ENCODE measurements at places on chromosomes 1 and 21.

GRCh38 chr1:34711485-34711884 is 43.4 kb upstream of the GJB5 start:
- DNase-seq, result no peak

DNA sequence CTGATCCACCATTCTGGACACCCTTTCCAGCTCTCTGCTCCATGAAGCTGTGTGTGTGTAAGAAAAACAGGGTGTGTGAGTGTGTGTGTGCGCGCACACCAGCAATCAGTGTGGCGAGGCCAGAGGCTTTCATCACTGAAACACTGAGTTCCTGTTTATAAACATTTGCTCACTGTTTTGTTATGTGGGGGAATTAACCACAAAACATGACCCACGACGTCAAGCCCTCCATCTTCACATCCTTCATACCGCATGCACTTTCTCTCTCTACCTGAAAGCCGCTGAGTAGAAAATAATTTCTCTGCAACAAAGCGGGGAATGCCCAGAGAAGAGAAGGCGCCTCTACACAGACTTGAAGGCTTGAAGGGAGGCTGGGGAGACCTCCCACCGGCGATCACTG is 148.9 kb upstream of the IRF2BP2 start:
- no peak for DNase-seq

DNA sequence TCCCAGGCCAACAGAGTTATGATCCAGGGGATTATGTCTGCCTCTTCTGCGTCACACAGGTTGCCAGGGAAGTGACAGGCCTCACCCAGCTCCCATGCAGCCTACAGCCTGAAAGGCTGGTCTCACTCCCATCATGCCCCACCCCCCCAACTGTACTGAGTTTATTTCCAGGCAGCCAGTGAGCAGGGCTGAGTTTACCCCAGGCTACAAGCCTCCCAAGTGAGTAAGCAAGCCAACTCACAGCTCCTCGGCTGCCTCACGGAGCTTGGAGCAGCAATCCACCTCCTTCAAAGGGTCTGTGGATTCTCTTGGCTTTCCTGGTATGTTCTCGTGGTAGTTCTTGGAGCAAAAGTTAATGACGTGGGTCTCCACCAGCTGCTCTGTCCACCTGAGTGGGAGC is 1147.6 kb upstream of the ADGRL4 start:
- no peak for DNase-seq

- DNase-seq, result no peak
These were observed 59.3 kb downstream of the MDM4 start for GRCh38 chr1:204575221-204576190.

DNA sequence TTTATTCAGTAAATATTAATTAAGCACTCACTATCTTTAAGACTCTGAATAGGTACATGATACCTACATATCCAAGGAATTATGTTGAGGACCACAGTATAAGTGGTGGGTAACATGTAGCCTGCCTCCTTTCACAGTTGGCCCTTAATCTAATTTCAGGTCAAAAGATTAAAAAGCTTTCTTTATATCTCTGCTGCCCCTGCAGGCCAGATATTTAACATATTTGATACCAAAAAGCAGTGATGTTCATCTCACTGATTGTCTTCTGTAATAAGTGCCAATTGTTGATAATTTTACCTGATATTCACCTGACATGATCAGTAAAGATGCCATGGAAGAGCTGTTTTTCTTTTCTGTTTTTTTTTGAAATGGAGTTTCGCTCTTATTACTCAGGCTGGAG is 36.5 kb downstream of the RLF start:
- DNase-seq, result no peak

DNA sequence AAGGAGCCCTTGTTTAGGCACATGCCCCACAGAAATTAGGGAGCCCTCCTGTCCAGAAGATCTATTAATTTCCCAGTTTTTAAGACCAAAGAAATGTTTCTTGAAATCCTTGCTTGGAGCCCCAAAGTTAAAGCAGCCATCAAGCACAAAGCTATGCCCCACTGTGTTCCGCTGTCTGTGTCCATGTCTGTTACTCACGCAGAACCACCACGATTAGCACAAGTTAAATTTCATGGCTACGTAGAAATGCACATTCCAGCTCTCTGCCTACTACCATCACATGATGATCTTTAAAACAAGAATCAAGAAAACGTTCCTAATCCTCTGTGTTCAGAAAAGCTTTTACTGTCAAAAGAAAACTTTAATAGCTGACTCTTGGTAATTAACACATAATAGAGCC is 238.5 kb downstream of the RERE start:
- no peak for DNase-seq

DNA sequence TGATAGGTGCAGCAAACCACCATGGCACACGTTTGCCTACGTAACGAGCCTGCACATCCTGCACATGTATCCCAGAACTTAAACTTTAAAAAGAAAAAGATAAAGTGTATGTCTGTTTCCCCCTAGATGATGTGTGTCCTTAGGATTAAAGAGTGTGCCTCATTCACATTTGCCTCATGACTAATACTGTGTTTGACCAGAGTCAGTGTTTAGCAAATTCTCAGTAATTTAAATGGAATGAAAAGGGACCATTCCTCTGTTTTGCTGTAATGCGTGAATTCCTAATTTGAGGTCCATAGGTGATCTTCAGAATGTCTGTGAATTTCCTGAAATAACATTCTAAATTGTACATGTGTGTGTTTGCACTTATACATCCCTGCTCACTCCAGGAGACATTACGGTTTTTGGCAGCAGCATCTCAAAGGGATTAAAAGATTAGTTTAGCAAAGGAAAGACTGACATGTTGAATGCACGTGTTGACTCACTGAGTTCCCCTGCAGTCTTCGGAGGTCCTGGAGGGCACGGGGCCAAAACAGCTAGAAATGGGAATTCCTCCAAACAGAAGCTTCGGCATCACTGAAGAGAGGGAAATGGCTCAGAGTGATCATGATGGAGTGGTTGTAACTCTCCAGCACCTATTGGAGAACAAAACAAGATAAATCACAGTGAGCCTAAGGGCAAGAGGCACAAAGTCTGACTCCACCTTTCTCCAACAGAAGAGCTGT is 19.1 kb upstream of the SLC35F3 start:
- no peak for DNase-seq

DNA sequence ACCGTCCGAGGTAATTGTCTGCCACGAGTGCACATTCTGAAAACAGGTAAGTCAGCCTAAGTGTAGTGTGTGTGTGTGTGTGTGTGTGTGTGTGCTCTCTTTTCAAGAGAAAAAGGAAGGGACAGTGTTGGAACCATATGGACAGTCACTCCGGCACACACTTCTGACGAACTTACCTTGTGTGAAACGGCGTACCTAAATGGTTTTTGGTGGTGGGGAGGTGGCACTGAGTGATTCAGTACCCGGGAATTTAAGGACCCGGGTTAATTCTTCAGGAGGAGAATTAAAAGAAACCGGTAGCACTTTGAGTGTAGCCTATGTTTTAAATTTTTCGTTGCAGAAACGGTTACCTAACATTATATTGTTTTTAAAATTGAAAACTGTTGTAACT is 286 bp downstream of the ODR4 start:
- DNase-seq, result no peak

- DNase-seq, result no peak
These were observed 235.1 kb upstream of the RUNX1 start for GRCh38 chr21:35284199-35284598.

- no peak for DNase-seq
These were observed 120.6 kb upstream of the PALMD start for GRCh38 chr1:99525331-99525730.

GRCh38 chr1:231750818-231751362 is 124.3 kb downstream of the DISC1 start:
- DNase-seq, result no peak

- no peak for DNase-seq
These were observed 11.2 kb upstream of the CAPN2 start for GRCh38 chr1:223700942-223701637.

DNA sequence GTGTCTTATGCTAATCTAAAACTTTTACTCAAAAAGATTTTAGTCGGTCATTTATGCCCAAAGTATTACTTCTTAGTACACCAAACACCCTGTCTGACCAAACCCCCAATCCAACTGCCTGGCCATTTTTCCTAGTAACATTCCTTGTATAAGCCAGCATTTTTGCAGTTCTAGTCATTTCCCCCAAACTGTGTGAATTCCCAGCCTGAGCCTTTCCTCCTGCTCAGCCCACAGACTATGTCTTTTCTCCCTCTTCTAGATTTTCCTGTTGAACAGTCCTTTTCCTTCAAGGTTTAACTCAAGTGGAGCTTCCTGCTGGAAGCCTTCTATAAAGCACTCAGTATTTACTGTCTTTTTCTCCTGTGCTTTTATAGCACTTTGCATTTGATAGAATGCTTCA is 843.8 kb downstream of the USP25 start:
- no peak for DNase-seq

DNA sequence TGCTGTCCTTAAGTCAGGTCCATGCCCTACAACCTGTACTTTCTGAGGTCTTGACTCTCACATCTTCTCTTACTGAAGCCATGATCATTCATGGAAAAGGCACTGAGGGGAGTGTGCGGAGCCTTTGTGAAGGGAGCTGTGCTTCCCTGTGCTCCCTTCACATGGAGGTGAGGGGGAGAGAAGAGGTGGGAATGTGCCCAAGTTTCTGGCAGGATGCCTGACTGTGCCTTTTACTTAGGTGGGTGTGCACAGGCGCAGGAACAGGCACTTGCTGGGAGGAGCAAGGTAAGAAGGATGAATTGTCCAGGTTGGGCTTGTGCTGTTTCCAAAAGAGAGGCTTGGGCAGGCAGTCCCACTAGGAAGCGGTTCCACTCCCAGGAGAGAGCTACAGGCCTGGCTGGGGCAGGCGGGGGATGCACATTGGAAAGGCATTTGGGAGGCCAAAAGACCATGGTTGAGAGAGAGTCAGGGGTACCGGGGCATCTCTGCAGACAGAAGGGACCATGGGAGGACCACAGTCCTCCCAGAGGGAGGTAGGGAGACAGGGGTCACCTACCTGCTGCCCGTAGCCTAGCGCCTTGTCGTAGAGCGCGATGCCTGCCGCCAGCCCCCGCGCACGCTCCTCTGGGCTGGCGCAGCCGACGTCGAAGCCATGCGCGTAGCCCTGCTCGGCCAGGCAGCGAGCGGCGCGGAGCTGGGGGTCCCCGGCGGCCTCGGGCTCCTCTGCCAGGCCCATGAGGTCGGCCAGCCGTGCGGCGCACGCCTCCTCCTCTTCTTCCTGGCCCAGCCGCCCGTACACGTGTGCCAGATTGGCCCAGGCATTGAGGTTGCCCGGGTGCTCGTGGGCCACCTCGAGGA is 853 bp downstream of the TTC22 start:
- no peak for DNase-seq

GRCh38 chr1:205680073-205680851 is at the start of gene SLC45A3:
TSS of gene SLC45A3 (minus strand) at chr1:205680509. CDS start at chr1:205664656, 15,853 bp downstream.
- no peak for DNase-seq

DNA sequence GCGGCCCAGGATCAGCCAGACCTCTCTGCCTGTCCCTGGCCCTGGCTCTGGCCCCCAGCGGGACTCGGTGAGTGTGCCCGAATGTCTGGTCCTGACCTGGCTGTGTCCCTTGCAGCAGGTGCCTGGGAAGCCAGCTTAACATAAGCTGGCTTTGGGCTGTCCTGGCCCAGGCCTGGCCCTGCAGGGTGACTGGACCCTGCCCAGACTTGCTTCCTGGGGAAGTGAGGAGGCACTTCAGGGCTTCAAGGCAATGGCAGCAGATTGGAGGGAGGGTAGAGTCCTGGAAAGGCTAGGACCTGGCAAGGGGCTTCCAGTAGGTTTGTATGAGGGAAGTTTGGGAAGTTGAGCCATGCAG is 16.4 kb downstream of the RPS6KA1 start:
- no peak for DNase-seq

DNA sequence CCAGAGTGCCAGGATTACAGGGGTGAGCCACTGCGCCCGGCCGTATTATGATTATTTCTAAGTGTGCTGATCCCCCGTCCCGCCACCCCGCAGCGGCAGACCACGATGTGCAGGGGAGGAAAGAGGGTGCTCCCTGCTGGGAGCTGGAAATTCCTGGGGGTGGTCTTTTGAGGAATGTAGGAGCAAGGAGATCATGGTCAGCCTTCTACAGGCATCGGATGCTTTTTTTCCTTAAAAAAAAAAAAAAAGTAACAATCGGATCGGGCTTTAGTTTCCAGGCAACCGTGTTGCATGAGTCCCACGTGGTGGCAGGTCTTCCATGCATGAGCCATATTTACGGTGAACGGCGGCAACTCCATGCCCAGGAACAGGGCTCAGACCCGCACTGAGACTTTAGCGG is 74.2 kb upstream of the COX20 start:
- no peak for DNase-seq

DNA sequence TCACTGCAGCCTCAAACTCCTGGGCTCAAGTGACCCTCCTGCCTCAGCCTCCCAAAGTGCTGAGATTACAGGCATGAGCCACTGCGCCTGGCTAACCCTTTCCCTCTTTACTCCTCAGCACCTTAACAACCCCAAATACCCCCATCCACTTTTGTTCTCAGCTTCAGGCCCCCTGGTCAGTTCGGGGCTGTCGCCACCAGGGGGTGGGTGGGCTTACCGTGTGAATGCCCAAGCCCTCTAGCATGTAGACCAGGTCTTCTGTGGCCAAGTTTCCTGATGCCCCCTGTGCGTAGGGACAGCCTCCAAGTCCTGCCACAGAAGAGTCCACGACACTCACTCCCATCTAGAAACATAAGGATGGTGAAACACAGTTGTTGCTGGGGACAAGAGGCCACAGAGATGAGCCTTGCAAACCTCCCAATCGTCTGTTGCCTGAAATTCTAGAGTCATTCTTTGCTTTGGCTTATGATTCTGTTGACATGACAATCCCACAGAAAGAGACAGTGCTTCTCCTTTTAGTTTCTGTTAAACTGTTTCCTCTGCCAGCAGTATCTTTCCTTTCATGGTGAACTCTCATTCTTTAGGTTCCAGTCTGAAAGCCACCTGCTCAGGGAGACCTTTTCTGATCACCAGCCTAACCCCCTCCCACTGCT is 3.8 kb upstream of the GALE start:
- DNase-seq, result no peak

DNA sequence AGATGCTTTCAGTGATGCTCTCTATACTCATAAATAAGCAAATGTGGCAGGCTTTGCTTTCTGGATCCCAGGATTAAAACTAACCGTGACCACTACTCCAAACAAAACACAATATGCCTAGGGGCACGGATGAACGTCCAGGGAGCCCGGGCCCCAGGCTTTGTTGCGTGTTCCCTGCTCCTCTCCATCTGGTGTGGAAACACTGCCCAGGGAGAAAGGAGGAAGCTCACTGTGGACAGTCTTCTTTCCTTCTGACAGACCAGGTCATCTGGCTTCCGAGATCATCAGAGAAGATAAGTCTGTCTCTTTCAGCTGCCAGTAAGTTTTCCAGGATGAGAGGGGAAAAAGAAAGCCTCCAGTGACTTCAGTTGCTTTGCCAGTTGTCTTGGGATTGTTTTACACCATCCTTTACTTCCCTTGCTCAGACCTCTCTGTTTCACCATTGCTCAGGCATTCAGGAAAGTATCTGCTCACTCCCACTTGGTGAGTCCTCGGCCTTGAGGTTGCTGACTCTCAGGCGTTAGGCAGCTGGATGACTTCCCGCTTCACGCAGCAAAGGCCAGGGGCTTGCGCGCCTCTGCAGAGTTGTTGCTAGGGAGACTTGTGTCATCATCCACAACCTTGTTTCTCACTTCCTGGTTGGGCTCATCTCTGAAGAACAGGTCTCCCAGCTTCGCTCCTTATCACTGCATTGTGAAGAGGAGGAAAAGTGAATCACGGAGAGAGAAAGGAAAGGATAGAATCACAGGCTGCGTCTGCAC is 20.6 kb upstream of the PGD start:
- no peak for DNase-seq

Measured in stimulated activated CD8-positive, alpha-beta memory T cell treated with anti-CD3 and anti-CD28 coated beads, Interleukin-7, amount 100 ng/mL, for 1 hour (primary cell).